ENCODE measurements at places on chromosomes 6 and 20.

DNA sequence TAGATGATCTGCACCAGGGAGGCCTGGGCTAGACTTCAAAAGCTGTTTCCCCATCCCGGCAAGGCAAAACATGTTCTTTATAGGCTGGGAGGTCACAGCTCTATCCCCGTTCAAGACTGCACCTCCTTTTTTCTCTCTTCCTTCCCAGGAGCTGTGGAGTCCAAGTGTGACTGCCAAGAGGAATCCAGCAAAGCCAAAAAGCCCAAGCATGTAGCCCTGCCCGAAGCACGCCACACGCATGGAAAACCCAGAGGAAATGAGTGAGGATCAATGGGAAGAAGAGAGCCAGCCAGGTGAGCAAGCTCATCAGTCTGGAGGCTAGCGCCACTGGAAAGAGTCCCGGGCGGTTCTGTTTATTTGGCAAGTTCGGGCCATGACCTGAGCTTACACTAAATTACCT is 240.4 kb downstream of the PRL start:
- ATAC-seq: no peak

- ATAC-seq: no peak
Observed at GRCh38 chr6:131004387-131004755, 58.7 kb downstream of the EPB41L2 start.

- no peak for ATAC-seq
Observed at GRCh38 chr6:18985061-18985460, 597.9 kb downstream of the RNF144B start.

DNA sequence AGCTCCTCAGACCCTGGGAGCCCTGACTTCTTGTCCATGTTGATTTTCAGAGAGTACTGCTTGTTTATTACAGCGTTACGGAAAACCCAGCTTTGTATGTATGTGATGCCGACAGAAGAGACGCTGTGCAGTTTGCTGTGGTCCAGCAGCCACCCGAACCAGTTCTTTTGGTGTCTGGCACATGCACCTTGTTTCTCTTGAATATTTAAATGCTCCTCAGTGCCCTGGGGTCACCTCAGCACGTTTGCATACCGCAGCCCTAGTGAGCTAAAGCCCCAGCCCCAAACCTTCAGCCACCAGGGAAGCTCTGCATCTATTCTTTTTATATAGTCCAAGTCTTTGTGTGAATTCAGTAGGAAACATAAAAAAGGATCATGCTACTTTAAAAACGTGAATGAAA is 39.9 kb downstream of the AFDN start:
- ATAC-seq: no peak

- no peak for ATAC-seq
Observed at GRCh38 chr6:164962805-164963204, 346.6 kb downstream of the C6orf118 start.

- no peak for ATAC-seq
Observed at GRCh38 chr6:56899311-56899710, 55.6 kb upstream of the BEND6 start.

- ATAC-seq: no peak
Observed at GRCh38 chr6:156787569-156788492, 10.7 kb downstream of the ARID1B start.

- peak; percentile 76 for ATAC-seq
Observed at GRCh38 chr6:37024656-37025337, 19.3 kb downstream of the FGD2 start.

DNA sequence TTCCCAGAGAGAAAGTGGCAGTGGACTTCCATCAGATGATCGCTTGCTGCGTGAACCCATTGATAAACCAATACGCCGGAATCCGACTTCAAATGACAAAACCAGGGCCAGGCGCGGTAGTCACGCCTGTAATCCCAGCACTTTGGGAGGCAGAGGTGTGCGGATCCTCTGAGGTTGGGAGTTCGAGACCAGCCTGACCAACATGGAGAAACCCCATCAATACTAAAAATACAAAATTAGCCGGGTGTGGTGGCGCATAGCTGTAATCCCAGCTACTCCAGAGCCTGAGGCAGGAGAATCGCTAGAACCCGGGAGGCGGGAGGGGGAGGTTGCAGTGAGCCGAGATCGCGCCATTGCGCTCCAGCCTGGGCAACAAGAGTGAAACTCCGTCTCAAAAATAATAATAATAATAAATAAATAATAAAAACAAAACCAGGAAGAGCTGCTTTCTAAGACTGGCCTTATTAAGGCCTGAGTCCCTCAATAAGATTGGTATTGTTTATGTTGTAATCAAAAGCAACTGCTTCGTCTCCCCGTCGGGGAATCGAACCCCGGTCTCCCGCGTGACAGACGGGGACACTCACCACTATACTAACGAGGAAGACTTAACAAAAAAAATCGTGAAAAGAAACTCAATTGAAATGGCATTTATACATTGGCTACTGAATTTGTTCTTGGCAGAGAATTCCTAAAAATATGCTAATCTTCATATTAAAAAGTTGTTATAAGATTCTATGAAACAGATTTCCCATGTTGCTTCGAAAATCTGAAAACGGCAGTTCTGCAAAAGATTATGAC is 110.2 kb upstream of the ZNF184 start:
- no peak for ATAC-seq

GRCh38 chr6:127484212-127484863 is 25.1 kb upstream of the KIAA0408 start:
- peak; percentile 90 for ATAC-seq

- ATAC-seq: no peak
Observed at GRCh38 chr20:61765081-61765870, 300.4 kb downstream of the TAF4 start.

- ATAC-seq: no peak
Observed at GRCh38 chr20:49854190-49854875, 41.7 kb downstream of the SLC9A8 start.

DNA sequence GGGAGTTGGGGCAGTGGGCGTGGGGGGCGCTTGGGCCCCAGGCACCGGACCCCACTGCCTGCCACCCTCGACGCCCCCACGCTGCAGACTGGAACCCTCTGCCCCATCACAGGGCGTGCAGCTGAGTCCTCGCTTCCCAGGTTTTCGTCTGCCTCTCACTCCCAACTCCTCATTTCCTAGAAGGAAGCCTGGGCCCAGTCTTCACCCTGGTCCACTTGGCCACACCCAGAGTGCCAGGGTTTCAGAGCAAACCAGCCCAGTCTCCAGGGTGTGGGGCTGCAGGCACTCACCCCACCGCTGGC is 30.3 kb downstream of the FRMD1 start:
- ATAC-seq: no peak

- peak; percentile 99 for ATAC-seq
Observed at GRCh38 chr20:62971950-62972844, 19.7 kb downstream of the SLC17A9 start.

- ATAC-seq: peak; percentile 68
Observed at GRCh38 chr20:46681032-46681854, 8.0 kb downstream of the TP53RK start.

GRCh38 chr6:2209226-2209809 is 36.1 kb downstream of the GMDS start:
- ATAC-seq: peak; percentile 63

DNA sequence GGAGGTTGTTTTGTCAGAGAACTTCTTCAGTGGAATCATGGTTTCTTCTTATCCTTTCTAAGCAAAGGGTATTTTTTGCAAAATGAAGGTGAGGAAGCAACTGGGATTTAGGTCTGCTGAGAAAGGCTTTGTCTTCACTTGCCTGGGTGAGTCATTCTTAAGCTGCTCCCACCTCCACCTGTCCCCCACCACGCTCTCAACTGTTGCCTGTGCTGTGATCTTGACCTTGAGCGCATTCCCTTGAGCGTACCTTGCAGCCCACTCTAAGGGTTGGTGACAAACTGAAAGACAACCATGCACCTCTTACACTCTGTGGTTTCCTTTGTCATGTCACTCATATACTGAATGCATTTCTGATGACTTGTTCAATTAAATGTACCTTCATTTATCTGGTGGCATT is 641.1 kb downstream of the RNF144B start:
- ATAC-seq: no peak

DNA sequence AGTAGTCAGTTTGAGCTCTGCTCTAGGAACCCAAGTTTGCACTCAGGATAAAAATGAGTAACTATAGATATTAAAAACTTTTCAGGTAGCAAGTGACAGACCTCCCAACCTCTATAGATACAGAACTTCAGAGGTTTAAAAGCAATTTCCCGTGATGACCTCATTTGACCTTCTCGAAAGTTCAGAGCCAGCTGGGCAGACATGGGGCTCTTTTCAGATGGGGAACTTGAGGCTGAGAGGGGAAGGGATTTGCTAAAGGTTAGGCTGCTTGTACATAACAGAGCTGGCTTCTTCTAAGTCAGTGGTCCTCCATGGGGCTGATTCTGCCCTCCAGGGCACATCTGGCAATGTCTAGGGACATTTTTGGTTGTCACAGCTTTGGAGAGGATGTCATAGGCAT is 58.8 kb upstream of the ZNF831 start:
- no peak for ATAC-seq

GRCh38 chr6:156703719-156704118 is 73.5 kb upstream of the ARID1B start:
- ATAC-seq: no peak

DNA sequence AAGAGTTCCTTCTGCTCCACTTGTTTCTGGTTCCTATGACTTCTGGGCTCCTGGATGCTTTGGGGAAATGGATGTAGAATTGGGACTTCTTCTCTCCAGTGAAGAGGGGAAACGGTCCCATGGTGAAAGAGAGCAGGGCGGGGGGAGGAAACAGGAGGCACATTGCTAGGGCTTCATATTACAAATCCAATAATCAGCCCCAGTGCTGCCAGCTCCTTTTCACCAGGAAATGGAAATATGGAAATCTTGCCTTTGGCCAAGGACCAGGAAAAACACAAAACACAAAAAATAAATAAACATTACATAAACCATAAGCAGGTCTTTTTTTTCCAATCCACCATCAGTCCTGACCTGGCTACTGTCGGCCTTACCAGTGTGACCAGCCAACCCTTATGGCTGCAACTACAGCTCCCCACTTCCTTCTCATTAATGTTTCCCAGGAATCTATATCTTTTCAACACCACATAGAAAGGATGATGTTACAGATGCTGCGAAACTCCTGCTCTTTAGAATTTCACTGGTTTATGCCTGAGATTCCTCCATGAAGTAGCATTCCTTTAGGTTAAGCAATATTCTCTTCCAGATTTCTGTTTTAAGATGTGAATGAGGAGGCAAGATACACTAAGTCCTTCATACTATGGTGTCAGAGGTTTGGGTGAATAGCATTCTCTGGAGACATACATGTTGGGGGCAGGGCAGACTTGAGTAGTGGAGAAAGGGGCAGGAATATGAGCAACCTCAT is 2.0 kb downstream of the PI3 start:
- ATAC-seq: no peak

- no peak for ATAC-seq
Observed at GRCh38 chr20:24261351-24261750, 208.1 kb upstream of the SYNDIG1 start.

Data from activated T-helper 17 cell treated with anti-CD3 and anti-CD28 coated beads, Interleukin-2, amount 50 U/mL, for 72 hours (primary cell).